ENCODE measurements at places on chromosomes 12 and 14.

- DNase-seq, result no peak
Measured at GRCh38 chr14:88941414-88941813, 117.0 kb downstream of the TTC8 start.

DNA sequence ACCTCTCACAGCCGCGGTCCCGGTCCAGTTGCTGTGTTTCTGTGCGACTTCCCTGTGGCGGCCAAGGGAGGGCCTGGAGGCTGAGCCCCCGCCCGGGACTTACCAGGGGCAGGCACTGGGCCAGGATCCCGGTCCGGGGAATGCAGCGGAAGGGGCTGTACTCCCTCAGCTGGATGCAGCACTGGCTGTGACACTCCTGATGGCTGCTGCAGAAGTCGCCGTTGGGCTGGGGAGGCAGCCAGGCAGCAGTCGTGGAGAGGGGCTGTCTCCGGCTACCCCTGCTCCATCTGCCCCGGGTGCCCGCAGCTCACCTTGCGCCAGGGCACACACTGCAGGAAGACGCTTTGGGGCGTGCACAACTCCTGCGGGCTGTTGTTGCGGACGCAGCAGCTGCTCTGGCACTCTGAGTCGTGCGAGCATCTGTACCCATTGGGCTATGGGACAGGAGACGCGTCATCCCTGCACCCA is 6.2 kb downstream of the LRCOL1 start:
- DNase-seq, result no peak

DNA sequence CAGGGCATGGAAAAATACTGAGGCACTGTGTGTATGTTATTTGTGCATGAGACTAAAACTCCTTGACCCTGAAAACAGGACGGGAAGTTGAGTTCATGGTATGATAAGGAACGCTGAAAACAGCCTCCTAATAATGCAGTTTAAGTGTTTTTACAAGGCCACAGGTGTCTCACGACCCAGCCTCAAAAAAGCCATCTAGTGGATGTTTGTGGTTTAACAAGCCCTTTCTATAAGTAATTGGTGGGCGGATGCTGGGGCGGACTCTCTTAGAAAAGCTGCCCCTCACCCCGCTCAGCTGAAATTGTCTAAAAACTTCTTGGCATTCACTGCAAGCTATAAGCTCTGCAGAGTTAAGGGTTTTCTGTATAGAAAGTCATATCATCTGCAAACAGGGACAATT is 184.5 kb downstream of the NUBPL start:
- no peak for DNase-seq

- DNase-seq, result peak; percentile 81
Measured at GRCh38 chr12:124389138-124389724, 94.3 kb downstream of the RFLNA start.

GRCh38 chr12:84732828-84733340 is 179.7 kb downstream of the SLC6A15 start:
- peak; percentile 25 for DNase-seq

GRCh38 chr14:65496178-65496993 is 83.9 kb downstream of the FUT8 start:
- DNase-seq, result peak; percentile 14

DNA sequence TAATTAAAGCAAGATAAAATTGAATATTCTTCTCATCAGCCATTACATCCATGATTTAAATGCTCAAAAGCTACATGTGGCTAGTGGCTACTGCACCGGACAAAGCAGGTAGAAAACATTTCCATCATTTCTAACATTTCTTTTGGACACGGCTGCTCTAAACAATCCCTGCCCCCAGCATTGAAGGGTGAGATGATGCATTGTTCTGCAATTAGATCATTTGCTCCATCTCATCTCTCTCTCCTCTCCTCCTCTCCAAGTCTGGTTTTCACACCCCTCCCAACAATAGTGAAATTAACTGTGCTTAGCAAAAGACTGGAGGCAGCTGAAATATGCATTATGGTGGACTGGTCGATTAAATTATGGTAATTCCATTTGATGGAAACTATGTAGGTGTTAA is 288.5 kb downstream of the KSR2 start:
- peak; percentile 77 for DNase-seq

DNA sequence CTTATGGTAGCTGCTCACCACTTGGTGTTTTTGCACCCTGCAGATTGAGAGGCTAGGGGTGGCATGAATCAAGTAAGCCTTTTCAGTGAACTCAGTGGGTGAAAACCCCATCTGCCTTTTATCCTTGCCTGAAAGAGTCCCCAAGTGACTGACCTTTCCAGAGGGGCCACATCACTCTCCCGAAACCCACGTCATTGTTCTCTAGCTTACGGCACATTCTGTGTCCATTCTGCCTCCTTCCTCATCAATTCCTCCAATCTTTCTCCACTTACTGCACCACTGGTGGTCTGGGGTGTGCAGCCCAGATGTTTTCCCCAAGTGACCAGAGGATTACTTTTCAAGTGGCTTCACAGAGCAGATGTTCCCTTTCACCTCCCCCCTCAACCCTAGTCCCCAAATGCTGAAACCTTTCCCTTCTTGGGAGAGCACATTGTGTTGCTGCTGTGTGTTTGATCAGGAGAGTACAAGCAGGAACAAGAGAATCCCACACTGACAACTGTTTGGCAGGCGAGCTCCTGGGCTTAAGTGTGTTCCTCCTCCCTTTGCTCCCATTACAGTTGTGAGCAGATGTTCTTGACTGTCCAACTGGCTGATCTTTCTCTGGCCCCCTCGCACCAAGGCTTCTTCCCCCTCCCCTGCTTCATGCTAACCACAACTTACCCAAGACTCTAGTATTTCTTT is 138.0 kb upstream of the IGF1 start:
- no peak for DNase-seq

- peak; percentile 62 for DNase-seq
Measured at GRCh38 chr12:122917507-122918121, 21.7 kb upstream of the VPS37B start.

DNA sequence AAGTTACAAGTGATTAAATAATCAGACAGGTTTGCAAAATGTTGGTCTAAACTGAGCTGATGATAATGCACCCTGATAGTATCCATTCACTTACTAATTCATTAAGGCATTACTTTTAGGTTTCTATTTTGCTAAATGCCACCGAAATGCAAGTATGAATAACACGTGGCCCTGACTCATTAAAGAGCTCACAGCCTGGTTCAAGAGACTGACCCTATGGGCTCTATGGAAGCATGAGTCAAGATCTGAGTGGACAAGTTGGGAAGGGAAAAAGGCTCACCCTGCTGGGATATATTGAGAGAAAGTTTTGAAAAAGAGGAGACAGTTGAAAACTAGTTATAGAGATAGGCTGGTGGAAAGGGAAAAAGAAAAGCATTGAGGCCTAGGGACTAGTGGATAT is 14.8 kb upstream of the LRRC9 start:
- no peak for DNase-seq

DNA sequence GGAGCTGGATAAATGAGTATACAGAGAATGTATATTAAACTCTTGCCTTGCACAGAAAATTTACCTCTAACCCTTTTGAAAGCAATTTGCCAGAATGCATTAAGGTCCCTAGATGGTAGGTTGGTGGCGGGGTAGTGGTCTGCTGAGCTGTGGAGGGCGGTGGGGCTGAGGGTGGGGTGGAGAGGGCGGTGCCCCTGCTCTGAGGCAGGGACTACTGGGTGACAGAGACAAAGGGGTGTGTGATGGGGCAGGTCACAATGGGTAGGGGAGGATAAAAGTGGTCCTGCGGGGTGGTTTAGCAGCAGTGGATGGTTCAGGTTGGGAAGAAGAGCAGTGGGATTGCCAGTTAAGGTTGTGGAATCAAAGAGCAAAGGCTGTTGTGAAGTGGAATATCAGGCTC is at the start of gene GARIN6:
Gene GARIN6, plus strand, starts transcription at position 301 of the 400 bp plus-strand sequence. CDS start 422 bp downstream, outside the sequence.
- no peak for DNase-seq

- peak; percentile 65 for DNase-seq
Measured at GRCh38 chr12:121110211-121110940, 22.3 kb upstream of the P2RX7 start.

- DNase-seq, result no peak
Measured at GRCh38 chr14:97061198-97061597, 264.0 kb downstream of the VRK1 start.

GRCh38 chr12:46303039-46303666 is 34.3 kb upstream of the SLC38A1 start:
- peak; percentile 17 for DNase-seq

DNA sequence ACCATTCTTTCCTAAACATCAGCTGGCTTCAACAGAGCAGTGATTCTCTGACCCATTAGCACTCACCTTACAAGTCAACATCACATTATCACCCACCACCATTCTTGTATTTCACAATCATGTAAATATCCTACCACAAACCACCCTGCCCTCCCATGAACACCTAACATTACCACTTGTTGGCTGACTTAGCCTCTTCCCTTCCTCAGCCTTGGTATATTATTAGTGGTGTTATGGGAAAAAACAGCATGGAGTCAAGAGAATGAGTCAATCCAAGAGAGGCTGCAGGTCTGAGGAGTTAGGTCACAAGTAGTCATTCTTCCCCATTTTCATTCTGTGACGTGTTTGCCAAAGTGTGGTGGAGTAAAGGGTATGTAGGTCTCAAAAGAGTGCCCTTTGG is 22.3 kb upstream of the MGP start:
- no peak for DNase-seq

GRCh38 chr14:60204104-60204842 is 39.1 kb upstream of the DHRS7 start:
- DNase-seq, result no peak

DNA sequence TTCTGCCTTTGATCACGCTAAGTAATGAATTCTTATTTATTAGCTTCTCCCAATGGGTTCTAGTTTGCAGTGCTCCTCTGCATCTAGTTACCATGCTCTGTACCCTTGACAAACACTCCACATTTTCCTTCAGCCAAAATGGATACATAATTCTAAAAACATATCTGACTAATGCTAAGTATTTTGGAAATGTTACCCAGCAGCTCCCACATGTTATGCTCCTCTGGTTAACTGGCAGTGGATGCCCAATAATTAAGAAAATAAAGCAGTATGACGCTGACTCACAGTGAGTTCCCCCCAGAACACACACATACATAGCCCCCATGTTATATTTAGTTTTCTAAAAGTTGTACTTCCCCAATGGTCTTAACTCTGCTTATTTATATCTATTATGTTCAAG is 74.6 kb downstream of the STXBP6 start:
- no peak for DNase-seq

- peak; percentile 51 for DNase-seq
Measured at GRCh38 chr12:3885277-3886094, 12.3 kb upstream of the PARP11 start.

DNA sequence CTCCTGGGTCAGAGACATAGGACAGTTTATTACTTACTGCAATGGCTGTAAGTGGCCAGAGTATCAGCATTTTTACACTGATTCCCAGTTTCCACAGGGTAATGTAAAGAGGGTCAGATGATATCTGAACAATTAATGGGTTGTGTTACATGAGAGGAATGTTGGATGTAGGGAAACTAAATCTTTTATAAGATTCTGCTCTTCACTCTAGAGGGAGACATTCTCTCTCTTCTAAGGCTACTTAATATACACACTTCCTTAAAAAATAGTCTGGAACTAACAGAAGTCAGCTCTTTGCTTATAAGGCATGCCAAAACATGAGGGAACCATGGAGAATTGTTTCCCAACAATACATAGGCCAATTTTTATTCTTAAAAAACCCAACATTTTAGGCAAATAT is 389.8 kb downstream of the ETNK1 start:
- DNase-seq, result no peak

GRCh38 chr12:41014643-41015020 is 173.5 kb upstream of the PDZRN4 start:
- DNase-seq, result peak; percentile 67

GRCh38 chr12:55822228-55822627 is 4.4 kb downstream of the ORMDL2 start:
- DNase-seq, result no peak

GRCh38 chr14:102831163-102831804 is 54.0 kb downstream of the TRAF3 start:
- no peak for DNase-seq

DNA sequence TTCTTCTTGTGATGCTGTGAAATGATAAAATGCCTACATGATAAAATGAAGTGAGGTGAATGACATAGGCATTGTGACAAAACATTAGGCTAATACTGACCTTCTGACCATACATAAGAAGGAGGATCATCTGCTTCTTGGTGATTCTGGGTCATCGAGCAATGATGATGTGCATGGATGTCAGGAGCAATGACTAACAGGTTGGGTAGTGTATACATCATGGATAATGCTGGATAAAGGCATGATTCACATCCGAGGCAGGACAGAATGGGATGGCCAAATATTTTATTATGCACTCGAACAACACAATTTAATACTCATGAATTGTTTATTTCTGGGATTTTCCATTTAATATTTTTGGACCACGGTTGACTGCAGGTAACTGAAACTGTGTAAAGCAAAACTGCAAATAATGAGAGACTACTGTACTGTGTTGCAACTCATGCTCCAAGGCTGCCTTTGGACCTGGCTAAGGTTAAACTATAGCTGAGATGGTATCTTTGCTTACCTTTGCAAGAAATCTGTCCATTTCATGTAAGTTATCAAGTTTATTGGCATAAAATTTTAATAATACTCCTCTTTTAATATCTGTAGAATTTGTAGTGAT is 7.6 kb upstream of the SLC25A21 start:
- peak; percentile 4 for DNase-seq

DNA sequence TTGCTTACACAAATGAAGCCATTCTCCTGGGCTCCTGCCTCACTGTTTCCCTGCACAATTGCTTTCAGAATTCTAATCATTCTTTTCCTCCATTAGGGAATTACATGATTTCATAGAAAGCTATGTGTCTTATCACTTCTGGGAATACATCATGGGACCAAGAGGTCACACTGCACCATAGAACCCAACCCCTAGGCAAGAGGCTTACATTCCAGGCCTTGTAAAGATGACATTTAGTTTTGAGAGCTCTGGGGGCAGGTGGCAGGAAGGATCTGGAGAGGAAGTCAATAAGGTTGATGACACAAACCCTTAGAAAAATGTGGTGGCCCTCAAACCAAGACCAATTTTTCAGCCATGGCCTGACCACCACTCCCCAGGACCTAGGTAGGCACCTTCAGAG is 57.1 kb downstream of the NUAK1 start:
- peak; percentile 57 for DNase-seq

DNA sequence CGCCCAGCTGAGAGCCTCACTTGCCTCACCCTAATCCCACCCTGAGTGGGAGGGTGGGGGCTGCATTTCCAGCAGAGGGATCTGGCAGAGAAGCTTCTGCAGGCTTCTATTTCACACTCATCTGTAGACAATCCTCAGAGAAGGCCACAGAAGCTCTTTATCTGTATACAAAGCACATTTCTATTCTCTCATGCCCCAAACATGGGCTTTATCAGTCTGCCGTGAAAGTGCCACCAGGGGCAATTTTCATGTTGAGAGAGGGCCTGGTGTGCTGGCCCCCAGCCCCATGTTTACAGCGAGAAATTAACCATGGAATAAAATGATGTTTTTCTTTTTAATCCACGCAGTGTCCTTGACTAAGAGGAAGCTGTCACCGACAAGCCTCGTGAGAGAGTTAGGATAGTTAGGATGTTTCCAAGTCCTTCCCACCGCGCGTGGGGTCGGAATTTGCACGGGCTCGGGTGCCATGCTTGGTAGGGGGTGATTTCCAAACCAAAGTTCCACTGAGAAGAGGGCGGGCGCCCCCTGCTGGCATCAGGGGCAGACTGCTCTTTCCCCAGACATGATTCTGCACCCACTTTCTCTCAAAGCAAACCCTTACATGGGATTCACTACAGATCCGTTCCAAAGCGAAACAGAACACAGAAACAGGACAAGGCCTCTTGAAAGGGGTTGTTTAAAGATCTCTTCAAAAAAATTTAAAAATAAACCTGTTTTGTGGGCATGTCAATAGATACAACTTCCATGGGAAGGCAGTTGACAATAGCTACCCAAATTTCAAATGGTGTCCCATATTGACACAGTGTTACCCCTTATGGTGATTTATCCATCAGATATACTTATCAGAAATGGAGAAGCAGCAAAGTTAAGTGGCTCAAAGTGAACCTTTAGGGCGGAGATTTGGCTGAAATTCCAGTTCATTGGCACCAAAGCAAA is 19.4 kb downstream of the BDKRB1 start:
- peak; percentile 82 for DNase-seq

All from fibroblast of skin of abdomen (primary cell).